ENCODE measurements at places on chromosomes 3 and 15.

- DNase-seq, result no peak
These were observed 33.6 kb downstream of the ZNF280D start for GRCh38 chr15:56699743-56700142.

DNA sequence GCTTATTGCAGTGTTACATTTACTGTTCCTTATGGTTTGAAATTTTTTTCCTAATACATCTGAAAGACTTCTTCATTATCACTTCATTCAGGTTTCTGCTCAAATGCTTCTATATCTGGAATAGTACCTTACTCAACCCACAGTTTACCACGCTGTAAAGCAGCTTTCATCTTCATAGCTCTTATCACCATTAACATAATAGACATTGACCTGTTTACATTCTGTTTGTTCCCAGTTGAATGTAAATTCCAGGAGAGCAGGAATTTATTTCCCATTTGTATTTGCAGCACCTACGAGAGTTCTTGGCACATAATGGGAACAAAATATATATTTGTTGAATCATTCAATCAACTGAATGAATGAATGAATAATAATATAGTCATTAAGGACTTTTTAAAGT is 844.6 kb upstream of the ROBO1 start:
- no peak for DNase-seq

DNA sequence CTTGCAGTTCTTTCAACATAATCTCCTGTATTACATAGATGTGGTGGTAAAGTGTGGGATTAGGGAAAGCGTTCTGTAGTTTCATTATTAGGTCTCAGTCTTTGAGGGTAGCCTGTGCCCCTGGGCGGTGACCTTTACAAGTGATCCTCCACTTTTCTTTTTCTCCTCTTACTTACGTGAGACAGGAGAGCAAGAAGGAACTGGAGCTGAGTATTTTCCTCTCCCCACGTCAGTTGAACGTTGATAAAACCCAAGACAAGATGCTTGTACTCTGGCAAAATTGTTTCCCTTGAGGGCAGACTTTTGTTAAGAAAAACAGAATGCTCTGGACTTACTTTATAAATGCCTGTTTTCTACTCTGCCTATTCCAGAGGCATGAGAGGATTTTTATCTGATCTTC is 378.7 kb downstream of the ZNF385D start:
- no peak for DNase-seq

GRCh38 chr3:185708392-185708791 is 116.5 kb downstream of the IGF2BP2 start:
- DNase-seq, result no peak

DNA sequence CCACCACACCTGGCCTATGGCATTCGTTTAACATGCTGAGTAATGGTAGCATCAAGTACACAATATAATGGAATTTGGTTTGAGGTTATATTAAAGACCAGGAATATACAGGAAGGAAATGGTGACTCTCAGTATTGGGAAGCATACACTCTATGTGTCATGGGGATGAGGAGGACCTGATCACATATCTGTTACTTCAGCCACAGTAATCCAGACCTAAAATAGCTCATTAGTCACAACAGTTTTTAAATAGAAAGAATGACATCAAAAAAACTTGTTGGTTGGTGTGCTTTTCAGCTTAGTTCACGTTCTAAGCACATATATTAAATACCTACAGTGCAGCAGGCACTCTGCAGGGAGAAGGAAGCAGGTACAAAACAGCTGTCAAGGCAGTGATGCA is 52.5 kb upstream of the ATP2C1 start:
- DNase-seq, result no peak

DNA sequence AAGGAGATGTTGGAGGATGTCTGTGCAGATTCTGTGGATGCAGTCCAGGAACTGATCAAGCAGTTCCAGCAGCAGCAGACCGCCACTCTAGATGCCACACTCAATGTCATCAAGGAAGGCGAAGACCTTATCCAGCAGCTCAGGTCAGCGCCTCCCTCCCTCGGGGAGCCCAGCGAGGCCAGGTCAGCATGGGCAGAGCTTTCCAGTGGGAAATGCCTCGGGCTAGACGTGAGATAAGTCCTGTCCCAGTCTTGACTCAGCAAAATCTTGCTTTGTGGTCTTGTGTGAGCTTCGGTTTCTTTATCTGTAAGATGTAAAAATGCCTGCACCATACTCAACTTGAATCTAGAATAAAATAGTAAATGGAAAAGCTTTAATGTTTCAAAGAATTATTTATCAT is 335.1 kb upstream of the UMPS start:
- DNase-seq, result no peak

DNA sequence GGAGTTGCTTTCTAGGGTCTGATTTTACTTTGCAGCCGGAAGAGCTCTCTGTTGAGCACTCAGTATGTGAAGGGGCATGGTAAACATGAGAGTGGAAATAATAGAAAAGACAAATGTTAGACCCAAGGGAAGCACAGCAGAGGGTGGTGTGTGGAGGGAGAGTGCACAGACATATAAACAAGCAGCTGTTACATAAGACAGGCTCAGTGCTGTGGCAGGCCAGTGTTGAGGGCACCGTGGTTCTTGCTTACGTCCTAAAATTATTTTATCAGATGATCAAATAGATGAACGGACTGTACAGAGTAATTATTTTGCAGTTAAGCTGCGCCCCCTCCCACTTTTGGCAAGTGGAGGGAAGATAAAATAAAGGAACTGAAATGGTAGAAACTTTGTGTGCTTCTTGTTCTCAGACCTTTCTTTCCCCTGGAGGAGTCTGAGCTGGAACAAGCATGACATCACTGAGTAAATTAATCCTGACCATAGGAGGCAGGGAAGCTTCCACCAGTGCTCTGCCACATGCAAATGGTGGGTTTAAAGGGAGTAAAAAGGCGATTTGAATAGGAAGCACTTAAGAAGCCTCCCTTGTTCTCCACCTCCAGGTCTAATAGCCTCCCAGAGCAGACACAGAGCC is 205.6 kb downstream of the IL20RB start:
- DNase-seq, result no peak

GRCh38 chr3:147210676-147211075 is 195.7 kb downstream of the ZIC4 start:
- DNase-seq, result no peak

DNA sequence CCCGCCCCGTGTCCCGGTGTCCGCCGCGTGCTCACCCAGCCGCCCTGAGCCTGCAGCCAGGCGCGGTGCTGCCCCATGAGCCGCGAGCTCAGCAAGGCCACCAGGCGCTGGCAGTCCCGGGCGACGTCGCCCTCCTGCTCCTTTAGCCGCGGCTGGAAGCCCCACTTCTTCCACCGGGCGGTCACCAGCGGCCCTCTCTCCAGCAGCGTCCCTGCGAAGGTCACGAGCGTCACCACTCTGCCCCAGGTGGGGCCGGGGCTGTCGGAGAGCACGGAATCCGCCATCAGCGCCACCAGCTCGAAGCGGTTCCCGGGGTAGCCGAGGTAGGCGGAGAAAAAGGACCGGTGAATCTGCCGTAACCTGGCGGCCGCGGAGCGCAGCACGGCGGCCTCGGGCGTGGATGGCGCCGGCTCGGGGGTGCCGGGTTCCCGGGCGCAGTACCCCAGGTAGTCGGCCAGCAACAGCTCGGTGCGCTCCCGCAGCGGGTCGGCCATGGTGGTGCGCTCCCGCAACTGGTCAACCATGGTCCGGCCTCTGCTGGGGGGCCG is 298 bp downstream of the BCL2L10 start:
- DNase-seq, result no peak

DNA sequence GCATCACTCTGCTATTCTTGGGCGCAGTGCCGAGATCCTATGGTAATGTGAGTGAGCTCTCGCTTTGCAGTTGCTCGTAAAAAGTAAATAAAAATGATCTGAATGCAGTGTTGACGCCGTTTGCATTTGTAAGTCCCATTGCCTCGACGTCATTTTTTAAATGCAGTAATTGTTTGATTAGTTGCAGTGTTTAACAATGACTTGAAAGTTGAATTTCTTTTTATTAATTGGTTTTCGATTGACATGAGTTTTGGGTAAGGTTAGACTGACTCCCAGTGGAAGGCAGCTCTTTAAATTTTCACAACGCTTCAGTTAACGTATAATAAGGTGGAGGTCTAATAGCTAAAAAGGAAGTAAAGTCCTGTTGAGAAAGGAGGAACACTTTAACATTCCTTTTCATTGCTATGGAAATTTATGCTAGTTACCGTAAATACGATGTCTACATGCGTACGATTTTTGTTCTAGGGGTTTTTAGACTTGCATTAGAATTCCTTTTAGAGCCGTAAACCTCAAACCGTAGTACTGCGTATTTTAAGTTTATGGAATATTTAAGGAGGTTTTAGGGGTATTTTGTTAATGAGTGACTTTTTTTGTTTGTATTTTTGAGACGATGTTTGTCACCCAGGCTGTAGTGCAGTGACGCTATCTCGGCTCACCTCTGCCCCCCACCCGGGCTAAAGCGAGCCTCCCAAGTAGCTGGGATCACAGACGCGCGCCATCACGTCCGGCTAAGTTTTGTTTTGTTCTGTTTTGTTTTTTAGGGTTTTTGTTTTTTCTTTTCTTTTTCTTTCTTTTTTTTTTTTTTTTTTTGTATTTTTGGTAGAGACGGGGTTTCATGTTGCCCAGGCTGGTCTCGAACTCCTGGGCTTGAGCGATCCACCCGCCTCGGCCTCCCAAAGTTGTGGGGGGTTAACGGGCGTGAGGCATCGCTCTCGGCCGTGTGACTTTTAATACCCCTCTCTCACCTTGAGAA is 1.4 kb downstream of the MORF4L1 start:
- DNase-seq, result no peak

GRCh38 chr3:15637131-15637951 is 35.8 kb downstream of the BTD start:
- no peak for DNase-seq

DNA sequence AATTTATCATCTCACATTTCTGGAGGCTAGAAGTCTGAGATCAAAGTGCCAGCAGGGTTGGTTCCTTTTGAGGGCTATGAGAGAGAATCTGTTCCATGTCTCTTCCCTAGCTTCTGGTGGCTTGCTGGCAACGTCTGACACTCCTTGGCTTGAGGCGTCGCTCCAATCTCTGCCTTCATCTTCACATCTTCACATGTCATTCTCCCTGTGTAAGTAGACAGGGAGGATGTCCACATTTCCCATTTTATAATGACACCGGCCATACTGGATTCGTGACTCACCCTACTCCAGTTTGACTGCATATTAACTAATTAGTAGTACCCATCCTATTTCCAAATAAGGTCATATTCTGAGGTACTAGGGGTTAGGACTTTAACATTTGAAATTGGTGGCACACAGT is 17.5 kb upstream of the ARHGAP31 start:
- DNase-seq, result no peak

- DNase-seq, result no peak
These were observed 129.1 kb downstream of the NTRK3 start for GRCh38 chr15:88127432-88127790.

DNA sequence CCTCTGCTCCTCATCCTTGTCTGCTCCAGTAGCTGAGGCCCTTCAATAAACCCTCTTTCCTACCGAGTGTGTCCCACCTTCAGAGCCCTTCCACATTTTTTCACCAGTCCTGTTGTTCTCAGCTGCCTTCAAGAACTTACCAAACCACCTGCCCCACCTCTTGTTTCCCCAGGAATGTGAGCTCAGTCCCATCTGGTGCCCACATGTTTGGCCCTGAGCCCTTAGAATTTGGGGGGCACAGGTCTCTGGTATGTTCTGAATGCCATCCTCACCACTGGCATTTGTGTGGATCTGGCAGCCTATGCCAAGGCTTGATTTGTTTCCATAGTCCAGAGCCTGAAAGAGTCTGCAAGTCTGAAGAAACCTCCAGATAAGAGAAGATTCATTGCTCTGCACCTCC is 315.2 kb upstream of the PPP2R3A start:
- no peak for DNase-seq

DNA sequence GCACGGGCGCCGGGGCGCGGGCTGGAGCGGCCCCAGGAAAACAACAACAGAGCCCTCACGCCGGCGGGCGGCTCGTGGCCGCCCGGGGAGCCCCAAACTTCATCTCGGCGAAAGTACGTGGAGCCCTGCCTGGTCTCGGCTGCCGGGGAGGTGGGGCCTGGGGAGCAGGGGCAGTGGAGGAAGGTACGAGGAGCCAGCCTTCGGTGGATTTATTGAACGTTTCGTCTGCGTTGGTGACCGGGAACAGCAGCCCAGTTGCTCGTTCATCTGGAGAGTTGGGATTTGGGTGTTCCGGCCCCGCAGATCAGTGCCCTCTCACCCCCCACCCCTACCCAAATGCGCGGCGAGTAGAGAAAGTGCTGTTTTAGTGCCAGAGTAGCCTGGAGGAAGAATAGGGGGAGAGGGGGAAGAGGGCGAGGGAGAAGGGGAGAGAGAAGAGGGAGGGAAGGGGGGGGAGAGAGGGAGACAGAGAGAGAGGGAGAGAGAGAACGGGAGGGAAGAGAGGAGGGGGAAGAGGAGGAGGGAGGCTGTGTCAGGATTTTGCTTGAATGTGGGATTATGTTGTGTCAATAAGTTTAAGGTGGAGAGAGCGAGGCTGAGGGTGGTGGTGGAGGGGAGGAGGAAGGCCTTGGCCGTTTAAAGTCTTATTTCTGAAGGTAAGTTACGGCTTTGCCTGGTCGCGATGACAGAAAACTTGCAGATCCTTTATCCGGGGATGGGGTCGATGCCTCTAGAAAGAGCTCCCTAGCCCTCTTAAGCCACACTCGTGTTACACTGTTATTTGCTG is 970 bp downstream of the BBX start:
- no peak for DNase-seq

- DNase-seq, result no peak
These were observed 27.3 kb downstream of the ARL8B start for GRCh38 chr3:5149306-5149880.

DNA sequence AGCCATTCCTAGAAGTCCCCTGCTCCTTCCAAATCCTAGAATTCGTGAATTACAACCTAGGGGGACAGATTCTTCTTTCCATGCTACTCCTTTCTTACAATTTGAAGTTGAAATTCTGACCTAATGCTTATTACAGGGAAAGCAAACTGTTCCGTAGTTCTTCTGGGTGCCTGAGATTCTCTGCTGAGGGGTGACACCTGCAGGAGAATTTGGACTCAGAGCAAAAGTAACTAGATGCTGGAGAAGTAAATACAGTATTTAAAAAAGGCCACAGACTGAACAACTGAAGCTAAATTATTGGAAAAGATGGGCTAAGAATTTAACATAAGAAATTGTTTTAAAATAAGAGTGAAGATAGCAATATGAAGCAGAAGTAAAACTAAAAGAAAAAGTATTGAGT is 37.9 kb downstream of the ACAD9 start:
- no peak for DNase-seq

DNA sequence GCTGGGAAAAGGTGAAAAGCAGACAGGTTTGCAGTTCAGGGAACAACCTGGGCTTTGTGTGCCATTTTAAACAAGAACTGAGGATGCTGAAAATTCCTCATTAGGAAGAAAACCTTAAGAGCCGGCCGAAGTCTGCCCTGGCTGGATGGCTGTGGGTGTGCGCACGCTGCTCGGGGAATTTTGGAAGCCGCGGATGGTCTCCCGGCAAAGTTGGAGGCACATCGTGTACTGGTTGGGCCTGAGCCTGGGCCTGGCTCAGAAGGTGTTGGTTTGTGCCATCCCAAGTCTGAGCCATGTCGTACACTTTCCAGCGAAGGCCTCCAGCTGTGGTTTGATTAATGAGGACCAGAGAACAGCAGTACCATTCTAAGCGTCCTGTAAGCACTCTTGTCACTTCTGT is 188.2 kb downstream of the ATP10A start:
- DNase-seq, result no peak

All from CMK (cell line).